Activated gamma-delta T cell (primary cell): ENCODE measurements at places on chromosomes 7 and 10.
A peak's percentile ranks its signal among the peaks of the same experiment; 100 is the strongest.

DNA sequence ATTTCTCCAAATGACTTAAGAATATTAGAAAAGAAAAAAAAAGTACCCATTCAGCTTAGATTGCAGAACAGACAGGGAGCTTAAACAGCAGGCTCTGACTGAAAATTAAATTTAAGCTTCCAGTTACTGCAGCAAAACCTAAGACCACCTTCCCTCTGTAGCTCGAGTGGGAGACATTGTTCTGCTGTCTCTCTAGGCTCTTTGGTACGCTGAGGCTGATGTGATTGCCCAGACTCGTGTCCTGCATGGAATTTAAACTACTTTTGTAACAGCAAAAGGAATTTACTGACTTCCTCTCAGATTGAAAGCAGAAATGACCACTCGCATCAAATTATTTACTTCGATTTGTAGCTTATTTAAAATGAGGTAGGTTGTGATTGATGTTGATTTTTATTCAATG, 124.6 kb downstream of the LRRTM3 start:
- no peak for DNase-seq

DNA sequence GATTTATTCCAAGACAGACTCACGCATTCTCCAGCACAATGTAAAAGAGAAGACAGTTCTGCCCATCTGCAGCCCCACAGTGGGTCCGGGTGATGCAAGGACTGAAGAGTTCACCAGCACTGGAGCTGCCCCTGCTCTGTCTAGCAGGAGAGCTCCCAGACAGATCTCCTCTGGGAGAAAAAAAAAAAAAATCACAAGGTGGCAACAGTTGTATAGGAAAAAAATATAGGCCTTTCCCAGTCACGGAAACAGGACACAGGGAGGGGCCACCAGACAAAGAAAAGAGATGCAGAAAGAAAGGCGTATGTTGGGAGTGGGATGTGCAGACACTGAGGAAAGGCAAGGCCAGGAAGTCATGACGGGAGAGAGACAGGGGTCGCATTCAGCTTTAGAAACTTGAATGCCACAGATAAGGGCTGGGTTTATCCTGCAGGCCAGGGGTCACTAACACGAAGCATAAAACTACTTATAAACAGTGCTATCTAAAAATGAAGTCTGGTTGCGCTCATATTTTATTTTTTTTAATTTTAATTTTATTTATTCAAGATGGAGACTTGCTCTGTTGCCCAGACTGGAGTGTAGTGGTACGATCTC, 54.1 kb downstream of the FAM171A1 start:
- DNase-seq = no peak

DNA sequence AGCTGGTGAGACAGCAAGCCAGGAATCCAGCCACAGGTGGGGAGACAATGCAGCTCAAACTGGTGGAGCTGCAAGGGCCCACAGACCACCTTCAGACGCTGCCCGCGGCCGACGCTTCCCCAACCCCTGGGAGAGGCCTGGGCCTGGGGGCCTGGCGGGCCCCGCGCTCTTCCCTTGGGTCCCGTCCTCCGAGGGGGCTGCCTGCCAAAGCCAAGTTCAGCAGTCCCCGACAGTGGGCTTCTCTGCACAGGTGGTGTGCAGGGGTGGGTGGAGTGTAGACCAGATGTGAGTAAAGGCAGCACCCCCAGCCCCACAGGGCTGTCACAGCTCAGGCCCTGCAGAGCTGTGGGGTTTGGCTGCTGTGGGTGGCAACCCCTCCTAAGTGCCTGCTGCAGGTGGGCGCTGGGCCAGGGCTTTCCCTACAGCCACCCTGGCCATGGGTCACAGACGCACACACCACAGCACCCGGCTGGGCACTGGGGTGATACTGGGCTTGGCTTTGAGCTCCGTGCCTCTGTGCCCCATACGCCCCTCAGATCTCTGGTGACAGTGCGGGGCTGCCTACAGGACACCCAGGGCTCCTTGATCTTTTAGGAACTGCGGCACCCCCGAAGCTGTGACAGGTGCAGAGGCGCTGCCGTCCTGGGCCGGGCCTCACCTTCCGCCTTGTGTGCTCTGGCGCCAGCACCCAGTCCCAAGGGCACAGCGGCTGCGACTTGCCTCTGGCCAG, 20.5 kb downstream of the BNIP3 start:
- DNase-seq = no peak

DNA sequence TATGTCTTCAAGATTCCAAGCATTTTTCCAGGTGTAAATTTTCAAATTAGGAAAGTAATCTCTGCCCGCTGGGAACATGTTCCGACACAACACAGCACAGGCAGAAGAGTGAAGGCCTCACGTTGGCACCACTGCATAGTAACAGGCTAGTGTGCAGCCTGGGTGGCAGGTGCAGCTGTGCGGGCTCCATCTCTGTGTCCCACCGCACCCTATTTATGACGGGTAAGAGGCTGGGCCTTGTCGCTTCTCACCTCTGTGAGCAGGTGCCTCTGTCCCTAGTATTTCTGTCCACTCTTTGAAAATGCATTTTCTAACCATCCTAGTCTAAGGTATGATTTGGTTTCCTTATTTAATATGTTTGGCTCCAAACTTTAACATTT, 24.1 kb downstream of the VIPR2 start:
- no peak for DNase-seq

GRCh38 chr7:98514211-98515031, 102.7 kb upstream of the NPTX2 start:
- peak; percentile 25 for DNase-seq

- DNase-seq = no peak
Measured at GRCh38 chr7:126535176-126535575, 717.6 kb downstream of the GRM8 start.

- no peak for DNase-seq
Measured at GRCh38 chr7:7519056-7519455, 16.6 kb downstream of the COL28A1 start.
